ENCODE measurements at places on chromosomes 13 and 19.

- DNase-seq: no peak
Measured at GRCh38 chr19:17411801-17412200, 6.4 kb upstream of the BST2 start.

- no peak for DNase-seq
Measured at GRCh38 chr13:76266561-76266960, 619.6 kb downstream of the KCTD12 start.

- no peak for DNase-seq
Measured at GRCh38 chr19:38375748-38376147, 1.4 kb downstream of the PSMD8 start.

DNA sequence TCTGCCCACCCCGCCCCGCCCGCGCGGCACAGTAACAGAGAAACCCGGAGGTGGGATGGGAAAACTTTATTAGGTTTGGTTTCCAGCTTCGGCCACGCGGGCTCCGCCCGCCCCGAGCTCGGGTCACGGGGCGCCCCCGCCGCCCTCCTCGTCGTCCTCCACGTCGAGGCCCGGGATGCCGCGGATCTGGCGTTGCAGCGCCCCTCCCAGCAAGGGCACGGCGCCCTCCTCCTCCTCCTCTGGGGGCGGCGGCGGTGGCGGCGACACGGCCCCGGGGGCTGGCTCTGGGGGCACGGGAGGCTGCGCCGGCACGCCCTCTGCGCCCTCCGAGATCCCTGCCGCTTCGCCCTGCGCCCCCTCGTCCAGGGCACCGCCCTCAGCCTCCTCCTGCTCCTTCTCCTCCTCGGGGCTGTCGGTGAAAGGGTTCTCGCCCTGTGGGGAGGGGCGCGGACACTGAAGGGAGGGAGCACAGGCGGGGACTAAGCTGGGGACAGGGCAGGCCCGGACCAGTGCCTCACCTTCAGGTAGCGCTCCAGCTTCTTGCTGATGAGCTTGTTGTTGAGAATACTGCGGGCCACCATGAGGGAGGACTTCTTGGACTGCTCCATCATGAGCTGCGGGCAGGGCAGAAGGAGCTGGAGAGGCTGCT lies 536 bp upstream of the AKAP8 start:
- DNase-seq: peak; percentile 76

DNA sequence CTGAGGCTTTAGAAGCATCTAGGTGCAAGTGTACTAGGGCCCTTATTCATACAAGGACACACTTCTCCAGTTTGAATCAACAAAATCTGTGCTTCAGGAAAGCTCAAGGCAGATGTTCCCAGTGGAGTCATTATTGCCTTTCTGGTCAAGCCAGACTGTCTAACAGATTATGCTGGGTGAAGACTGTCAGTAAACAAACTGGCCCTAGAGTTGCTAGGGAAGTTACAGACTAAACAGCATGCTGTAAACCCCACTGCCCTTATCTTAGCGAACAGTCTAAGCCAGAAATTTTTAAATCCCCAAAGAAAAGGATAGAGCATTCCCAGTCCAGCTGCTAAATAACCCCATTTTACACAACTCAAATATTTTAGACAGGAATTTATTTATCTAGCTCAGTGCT lies 1701.3 kb upstream of the PRR20A start:
- no peak for DNase-seq

GRCh38 chr13:43895940-43896339 lies 16.2 kb downstream of the LACC1 start:
- no peak for DNase-seq

- DNase-seq: no peak
Measured at GRCh38 chr19:7981199-7981598, 24.2 kb downstream of the ELAVL1 start.

- DNase-seq: no peak
Measured at GRCh38 chr13:101453784-101454201, 1.3 kb downstream of the ITGBL1 start.

GRCh38 chr13:25502031-25502430 lies 130.3 kb downstream of the ATP8A2 start:
- DNase-seq: no peak

- DNase-seq: no peak
Measured at GRCh38 chr13:25729201-25729600, 322.6 kb downstream of the SHISA2 start.

- peak; percentile 8 for DNase-seq
Measured at GRCh38 chr13:42990291-42991232, 1.5 kb downstream of the EPSTI1 start.

DNA sequence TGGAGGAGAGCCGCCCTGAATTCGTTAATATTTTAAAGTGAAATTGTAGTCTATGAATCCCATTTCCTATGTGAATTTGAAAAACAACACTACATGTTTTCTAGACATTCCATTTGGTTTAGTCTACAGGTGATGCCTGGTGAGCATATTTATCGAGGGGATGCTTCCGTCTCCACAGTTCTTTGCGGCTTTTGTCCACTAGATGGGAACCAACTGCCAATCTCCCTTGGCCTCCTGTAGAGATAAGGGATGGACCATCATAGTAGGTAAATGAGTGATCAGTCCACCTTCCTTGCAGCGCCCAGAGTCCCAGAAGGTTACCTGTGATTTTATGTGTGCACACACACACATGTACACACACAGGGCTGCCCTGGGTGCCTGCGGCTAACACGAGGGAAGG lies 289.8 kb upstream of the SOX21 start:
- no peak for DNase-seq

DNA sequence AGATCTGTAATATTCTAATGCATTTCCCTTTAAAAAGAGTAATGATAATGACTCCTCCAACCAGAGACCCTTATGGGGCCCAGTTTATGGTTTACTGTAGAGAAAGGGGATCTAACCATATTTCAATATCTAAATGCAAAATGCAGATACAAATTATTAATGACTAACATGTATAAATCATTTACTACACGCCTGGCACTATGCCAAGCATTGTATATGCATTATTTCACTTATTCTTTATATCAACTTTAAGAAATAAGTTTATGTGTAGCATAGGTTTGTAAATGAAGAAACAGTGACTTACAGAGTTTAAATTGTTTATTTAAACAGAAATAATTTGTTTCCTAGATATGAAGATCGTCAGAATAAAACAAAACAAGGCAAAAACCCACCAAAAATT lies 86.2 kb upstream of the SCEL start:
- DNase-seq: no peak

- no peak for DNase-seq
Measured at GRCh38 chr19:24166055-24166454, 79.1 kb downstream of the ZNF254 start.

GRCh38 chr13:35714588-35715377 lies 238.3 kb upstream of the MAB21L1 start:
- no peak for DNase-seq

GRCh38 chr19:19461671-19462622 lies 53.4 kb downstream of the TSSK6 start:
- DNase-seq: no peak

DNA sequence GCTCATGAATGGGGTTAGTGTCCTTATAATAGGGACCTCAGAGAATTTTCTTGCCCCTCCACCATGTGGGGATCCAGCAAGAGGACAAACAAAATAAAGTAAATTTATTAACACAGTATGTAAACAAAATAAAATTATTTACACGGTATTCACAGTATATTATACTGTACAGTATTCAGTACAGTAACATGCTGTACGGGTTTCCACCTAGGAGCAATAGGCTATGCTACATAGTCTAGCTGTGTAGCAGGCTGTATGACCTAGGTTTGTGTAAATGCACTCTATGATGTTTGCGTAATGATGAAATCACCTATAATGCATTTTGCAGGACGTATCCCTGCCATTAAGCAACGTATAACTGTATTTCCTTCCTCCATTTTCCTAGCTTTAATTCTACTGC lies 11.8 kb upstream of the DIAPH3 start:
- no peak for DNase-seq

- DNase-seq: no peak
Measured at GRCh38 chr13:26680572-26680971, 80.0 kb downstream of the GPR12 start.

GRCh38 chr19:15378534-15379082 lies 979 bp downstream of the AKAP8 start:
- DNase-seq: peak; percentile 73

DNA sequence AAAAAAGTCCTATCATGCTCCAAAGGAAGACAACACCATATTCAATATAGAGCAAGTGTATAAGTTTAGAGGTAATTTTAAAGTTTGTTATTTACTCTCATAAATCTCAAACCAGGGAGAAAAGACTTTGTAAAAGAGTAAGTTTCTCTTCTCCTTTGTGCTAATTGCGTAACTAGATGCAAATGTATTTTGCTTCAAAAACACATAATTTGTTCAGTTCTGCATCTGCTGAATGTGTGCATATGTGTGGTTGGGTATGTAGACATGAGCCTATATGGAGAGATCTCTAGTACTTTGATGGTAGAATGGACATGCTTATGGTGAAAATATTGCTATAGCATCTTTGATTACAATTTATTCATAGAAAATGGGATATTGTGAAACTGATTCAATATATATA lies 17.8 kb upstream of the MIR17HG start:
- no peak for DNase-seq

DNA sequence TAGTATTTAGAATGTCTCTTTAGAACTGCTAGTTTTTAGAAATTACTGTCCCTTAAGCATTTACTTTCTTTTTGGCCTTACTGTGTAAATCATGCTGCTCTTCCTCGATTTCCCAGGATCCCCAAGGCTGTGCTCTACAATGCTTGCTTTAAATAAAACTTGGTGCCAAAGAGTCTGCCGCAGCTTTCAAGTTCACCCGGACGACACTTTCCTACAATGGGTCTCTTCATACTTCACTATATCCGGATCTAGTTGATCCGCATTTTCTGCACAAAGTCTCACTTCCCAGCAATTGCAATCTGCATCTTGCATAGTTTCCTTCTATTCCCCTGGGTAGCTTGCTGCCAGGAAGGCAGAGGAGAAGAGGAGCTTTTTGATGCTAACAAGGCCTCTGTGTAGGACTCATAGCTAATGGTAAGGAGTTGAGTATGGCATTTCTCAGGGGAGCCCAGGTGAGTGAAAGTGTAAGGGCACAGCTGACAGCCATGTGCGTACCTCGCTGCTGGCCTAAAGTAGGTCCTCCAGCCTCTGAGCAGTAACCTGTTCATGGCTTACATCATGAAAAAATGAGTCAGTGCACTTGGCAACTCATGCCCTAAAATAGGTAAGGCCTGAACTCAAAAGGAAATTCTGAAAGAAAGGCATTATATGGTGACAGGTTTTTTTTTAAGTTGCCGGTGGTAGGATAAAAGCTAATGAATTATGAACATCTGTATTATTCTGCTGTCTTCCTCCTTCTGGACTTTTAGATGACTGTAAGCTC lies 101.6 kb downstream of the ENOX1 start:
- DNase-seq: no peak

GRCh38 chr19:10517361-10517759 lies at the start of gene S1PR5:
Gene S1PR5 (minus strand): TSS chr19:10517447. CDS start chr19:10515011, 2,436 bp downstream.
- no peak for DNase-seq

DNA sequence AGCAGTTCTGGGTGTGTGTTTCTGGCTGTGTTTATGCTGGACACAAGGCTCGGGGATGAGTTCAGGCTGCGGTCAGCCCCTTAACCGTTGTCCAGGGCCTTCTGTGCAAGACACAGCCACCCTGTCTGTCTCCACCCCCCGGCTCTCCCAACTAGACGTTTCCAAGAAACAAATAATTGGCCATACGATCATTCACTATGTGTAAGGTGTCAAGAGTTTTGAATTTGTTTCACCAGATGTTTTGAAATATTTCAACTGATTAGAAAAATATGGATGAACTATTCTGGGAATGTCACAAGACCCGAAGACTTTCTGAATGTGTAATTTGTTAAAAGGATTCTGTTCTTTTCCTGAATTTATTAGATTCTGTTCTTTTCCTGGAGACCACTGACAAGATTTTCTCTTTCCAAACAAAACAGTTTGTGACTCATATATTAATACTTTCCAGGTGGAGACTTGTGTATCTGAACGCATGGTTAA lies 318.2 kb downstream of the MYO16 start:
- DNase-seq: no peak

Data from SW480 (cell line).